ENCODE measurements at places on chromosomes 7 and 10.

DNA sequence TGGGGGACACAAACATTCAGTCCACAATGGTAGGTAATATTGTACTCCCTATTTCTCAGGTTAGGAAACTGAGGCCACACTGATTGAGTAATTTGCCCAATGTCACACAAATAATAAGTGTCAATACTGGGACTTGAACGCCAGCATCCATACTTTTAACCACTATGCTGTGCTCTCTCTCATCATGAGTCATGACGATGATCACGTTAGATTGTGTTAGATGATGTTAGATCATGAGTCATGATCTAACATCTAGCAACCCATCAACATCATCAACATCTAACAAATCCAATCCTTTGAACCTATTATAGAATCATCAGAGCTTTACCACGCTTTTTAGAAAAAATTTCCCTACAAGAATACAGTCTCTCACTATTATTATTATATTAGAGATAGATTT, 28.1 kb upstream of the HERPUD2 start:
- no peak for DNase-seq

- DNase-seq, result no peak
Measured at GRCh38 chr7:148722340-148723165, 23.9 kb downstream of the CUL1 start.

- DNase-seq, result peak; percentile 64
Measured at GRCh38 chr10:18224626-18225445, 84.6 kb downstream of the CACNB2 start.

GRCh38 chr7:70421319-70421718, 710.6 kb upstream of the GALNT17 start:
- DNase-seq, result peak; percentile 40

- no peak for DNase-seq
Measured at GRCh38 chr7:18265611-18266281, 229.8 kb upstream of the HDAC9 start.

- DNase-seq, result no peak
Measured at GRCh38 chr7:73345538-73345937, 17.6 kb downstream of the FKBP6 start.

GRCh38 chr10:5616836-5617235, 49.6 kb downstream of the ASB13 start:
- DNase-seq, result no peak

DNA sequence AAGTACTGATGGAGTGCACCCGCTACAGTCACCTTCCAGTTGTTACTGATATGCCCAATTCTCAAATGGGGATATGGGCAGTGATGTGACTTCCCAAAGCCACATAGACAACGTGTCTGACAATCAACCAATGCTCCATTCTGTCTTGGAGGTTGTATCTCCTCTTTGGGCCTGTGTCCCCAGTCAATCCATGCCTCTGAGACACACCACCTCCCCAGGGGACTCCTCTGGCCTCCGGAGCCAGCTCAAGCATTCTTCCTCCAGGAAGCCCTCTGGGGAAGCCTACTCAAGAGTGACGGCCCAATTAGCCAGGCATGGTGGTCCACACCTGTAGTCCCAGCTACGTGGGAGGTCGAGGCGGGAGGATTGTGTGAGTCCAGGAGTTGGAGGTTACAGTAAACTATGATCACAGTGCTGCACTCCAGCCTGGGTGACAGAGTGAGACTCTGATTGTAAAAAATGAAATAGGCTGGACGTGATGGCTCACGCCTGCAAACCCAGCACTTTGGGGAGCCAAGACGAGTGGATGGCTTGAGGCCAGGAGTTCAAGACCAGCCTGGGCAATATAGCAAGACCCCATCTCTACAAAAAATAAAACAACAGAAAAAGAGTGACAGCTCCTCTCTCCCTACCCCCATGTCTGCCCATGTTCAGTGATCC, 99.5 kb upstream of the TNRC18 start:
- peak; percentile 86 for DNase-seq

- no peak for DNase-seq
Measured at GRCh38 chr7:74311305-74311744, 22.1 kb downstream of the CLIP2 start.

DNA sequence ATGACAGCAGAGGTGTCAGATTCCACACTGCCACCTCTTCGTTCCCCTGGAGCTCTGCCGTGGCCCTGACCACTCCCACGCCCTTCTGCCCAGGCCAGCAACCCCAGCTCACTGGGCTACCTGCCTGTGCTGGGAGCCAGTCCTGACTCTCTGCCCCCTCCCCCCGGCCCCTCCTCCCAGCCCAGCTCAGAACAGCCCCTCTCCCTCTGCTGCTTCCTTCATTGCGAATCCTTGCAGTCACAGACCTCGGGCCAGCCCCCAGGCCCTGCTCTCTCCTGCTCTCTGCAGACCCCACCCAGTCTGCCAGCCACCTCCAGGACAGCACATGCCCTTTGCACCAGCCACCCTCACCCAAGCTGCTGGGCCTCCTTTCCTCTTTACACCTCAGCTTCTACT, 60.4 kb downstream of the TCERG1L start:
- peak; percentile 91 for DNase-seq

DNA sequence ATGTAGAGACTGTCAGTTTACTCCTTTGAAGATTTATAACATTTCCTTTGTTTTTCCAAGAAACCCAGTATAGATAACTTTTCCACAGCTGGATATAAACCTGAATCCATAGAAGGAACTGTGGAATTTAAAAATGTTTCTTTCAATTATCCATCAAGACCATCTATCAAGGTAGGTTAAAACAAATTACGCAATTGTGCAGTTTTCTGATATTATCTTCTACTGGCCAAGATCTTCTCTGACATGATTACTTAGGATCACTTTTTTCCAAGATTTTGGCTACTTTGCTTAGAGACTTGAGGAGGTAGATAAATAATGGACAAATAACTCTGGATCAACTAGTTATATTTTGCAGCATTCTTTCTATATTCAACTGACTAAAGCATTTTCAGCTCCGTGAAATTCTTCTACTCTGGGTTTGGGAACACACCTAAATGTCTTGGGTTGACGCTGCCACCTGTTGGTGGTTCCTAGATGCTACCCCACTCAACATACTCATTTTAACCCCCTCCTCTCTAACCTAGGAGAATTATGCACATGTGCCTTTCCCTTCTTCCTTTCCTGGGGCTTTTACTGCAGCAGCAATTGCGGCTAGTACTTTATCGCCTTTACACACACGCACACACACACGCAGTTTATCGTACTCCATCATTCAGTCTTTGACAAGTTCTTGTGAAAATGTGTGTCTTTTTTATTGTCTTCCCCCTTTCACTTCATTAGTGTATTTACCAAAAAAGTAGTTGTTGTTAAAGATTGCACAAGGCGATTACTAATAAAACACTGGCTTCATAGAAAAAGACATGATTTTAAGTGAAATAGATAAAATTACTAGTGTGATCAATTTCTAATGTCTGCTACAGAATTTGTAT, 32.7 kb downstream of the ABCB5 start:
- peak; percentile 85 for DNase-seq

GRCh38 chr7:159148430-159149395, 4.0 kb upstream of the VIPR2 start:
- DNase-seq, result no peak

DNA sequence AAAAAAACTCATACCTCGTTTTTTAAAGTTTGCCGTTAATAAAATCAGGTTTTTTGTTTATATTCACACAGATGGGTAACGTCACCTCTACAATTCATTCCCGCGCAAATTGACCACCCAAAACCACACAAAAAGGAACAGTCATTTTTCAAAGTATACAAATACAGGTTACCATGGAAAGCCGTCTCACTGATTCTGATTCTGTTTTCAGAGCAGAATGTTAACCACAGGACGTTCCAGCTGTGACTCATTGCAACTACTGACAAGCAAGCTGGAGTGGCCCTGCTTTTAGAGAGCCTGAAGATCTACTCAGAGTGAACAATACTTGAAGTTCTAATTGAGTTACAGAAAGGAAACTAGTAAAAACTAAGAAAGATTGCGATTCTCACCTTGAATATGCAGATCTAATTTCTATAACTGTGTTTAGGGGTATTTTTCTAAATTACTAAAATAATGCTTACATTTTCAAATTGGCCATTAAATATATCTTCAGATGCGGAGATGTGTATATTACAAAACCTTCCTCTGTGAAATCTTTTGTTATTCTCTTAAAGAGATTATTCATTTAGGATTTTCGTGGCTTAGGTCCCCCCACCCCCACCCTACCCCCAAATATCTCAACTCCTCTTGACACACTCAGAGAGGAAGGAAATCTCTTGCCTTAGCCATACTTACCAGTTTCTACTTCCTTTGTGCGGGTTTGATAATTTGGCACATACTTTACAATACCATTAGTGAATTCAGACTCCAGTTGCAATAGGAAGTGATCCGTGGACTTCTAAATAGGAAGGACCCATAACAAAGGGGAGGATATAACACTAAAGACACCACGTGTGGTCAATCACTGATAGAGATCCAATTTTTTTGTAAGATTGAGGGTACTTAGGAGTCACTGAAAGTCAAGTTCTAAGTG, 106.0 kb downstream of the CUBN start:
- DNase-seq, result peak; percentile 61

- DNase-seq, result no peak
Measured at GRCh38 chr7:79936281-79936983, 198.2 kb upstream of the GNAI1 start.

- no peak for DNase-seq
Measured at GRCh38 chr10:61439058-61439609, 14.0 kb downstream of the TMEM26 start.

GRCh38 chr10:125283836-125284614, 123.7 kb upstream of the CTBP2 start:
- DNase-seq, result no peak

DNA sequence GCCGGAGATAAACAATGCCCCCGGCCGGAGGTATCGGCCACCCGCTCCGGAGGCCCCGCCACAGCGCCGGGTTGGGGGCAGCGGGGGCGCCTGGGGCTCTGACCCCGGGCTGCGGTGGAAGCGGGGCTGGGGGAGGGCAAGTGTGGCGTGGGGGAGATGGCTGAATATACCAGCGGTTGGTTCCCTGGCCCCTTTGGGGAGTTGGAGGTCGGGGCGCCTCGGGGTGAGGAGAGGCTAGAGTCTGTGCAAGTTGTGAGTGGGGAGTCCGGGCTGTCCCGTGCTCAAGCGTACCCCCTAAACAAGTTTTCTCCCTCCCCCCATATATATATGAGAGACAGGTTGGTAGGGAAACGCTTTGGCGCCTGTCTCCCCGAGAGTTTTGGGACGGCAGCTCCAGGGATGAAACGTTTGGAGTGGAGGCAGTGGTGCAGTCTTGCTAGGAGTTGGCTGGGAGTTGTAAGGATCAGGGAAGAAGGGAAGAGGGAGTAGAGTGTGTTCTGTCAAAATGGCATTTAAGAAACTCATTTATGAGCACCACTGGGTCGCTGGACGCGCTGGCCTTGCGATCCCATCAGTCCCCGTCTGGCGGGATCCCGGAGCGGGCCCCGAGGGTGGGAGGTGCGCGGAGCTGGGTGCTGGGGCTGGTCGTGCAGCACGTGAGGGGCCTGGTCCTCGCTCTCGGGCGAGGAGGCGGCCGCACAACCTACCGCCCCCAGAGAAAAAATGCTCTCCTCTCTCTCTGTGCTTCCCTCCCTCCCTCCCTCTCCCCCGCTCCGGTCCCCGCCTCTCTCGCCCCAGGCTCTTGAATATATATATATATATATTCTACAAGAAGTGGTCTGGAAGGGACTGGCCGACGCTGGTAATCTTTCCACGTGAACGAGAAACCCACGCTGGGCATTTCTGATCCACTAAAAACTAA, 1.1 kb downstream of the TET1 start:
- peak; percentile 79 for DNase-seq

GRCh38 chr10:20552382-20552781, 344.7 kb downstream of the NEBL start:
- DNase-seq, result no peak

DNA sequence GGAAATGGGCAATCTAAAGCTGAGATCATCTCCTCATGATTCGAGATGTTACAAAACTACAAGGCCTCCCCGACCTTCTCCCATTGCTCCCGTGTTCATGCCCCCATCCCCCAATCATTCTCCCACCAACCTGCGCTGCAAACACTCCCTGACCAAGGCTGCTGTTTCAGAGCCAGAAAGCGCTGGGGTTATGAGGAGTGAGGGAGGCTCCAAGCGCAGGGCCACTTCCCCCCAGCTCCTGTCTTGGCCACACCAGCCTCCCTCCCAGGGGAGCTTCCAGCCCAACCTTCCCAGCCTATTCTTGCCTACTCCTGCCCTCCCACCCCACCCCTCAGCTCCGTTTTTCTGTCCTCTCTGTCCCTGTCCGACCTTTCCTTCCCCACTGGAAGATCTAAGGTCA, 14.7 kb upstream of the NODAL start:
- peak; percentile 80 for DNase-seq
